ENCODE measurements at places on chromosomes 6 and 20.
A peak's percentile ranks its signal among the peaks of the same experiment; 100 is the strongest.

- no peak for DNase-seq
Observed at GRCh38 chr6:38776515-38776914, 61.4 kb downstream of the DNAH8 start.

DNA sequence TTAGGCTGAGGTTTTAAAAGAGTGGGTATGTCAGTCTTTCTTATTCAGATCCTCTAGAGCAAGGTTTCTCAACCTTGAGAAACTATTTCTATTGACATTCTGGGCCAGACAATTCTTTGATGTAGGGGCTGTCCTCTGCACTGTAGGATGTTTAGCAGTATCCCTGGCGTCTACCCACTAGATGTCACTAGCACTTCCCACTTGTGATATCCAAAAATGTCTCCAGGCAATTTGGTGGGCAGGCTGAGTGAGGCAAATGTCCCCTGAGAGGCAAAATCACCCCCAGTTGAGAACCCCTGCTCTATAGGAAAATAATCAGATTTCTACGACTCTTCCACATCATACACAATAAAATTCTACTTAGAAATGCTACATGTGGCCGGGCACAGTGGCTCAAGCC is 7.7 kb upstream of the ZKSCAN8 start:
- DNase-seq, result peak; percentile 18

GRCh38 chr6:42790549-42791181 is 8.8 kb downstream of the BICRAL start:
- DNase-seq, result no peak

- no peak for DNase-seq
Observed at GRCh38 chr6:148495029-148495428, 152.4 kb downstream of the SASH1 start.

- DNase-seq, result no peak
Observed at GRCh38 chr6:40328386-40328985, 258.7 kb downstream of the LRFN2 start.

GRCh38 chr6:33453393-33454008 is 875 bp upstream of the ZBTB9 start:
- no peak for DNase-seq

DNA sequence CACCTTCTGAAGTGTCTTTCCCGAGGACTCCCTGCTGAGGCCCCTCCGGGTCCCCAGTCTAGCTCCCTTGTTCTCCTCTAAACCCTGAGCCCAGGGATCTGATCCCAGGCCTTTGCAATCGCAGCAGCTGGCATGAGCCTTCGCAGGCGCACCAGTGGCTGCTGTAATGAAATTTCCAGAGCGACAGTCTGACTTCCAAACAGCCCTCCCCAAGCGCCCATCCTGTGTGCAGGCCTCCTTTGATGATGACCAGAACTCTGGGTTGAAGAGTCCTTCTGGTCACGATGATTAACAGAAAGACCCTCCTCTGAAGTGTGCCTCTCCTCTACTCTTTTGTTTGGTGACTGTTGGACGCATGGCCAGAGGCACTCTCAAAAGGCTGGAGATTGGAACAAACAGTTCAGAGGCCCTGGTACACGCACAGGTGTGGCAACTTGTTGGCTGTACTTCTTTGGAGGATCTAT is 89.1 kb upstream of the MPC1 start:
- DNase-seq, result no peak

DNA sequence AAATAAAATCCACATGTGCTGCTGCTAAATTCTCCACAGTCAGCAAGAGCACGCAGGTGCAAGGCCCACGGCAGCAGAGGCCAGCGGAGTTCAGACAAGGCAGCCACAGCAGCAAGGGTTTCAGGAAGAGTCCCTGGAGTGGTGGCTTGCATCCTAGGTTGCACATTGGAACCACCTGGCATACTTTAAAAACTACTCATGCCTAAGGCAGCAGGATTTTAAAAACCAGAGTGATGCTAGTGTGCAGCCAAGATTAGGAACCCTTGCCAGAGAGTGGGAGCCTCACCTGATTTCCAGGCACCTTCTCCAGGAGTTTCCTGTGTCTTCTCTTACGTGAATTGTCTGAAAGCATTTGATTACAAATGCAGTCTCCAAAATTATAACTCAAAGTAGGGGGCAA is 104.0 kb upstream of the GPR6 start:
- no peak for DNase-seq

DNA sequence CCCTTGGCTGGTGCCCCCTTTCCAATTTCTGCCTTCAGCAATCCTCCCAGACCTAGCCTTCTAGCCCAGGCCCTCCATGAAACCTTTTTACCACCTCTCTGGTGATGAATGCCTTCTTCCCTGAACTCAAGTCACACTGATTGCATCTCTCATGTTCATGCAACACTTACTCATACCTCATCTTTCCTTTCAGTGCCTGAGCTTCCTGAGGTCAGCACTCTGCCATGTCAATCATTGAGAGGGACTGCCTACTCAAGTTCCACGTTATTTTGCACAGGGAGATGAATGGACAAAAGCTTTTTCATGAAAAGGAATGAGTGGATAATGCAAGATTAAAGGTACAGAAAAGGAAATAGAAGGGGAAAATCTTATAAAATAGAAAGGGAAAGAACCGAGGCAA is 60.1 kb upstream of the PLEKHG1 start:
- no peak for DNase-seq

DNA sequence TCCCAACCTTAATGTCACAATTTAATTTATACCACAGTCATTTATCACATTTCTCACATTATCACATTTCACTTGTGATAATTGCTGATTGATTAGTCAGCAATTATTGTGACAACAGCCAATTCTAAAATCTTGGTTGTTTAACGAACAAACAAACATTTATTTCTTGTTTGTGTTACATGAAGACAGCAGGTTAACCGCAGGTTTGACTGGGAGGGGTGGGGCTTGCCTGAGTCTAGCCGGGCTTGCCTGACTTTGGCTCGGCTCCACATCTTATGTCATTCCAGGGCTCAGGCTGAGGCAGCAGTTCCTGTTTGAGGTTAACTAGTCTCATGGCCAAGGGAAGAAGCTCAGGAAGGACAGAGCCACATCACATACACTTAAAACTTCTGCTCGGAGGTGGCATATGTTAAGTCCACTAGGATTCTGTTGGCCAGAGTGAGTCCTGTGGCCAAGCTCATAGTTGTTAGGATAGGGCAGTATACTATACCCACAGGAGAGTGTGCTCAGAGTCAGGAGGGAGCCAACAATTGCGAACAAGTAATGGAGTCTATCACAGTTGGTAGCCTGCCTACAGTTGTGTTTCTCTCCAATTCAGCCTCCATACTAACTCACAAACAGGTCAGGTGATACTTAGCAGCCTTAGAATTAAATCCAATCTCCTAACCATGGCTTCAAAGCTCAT is 90.0 kb upstream of the IFNGR1 start:
- peak; percentile 65 for DNase-seq

- DNase-seq, result no peak
Observed at GRCh38 chr20:38833154-38833856, 27.8 kb downstream of the PPP1R16B start.

- no peak for DNase-seq
Observed at GRCh38 chr20:62518911-62519310, 43.1 kb upstream of the GATA5 start.

DNA sequence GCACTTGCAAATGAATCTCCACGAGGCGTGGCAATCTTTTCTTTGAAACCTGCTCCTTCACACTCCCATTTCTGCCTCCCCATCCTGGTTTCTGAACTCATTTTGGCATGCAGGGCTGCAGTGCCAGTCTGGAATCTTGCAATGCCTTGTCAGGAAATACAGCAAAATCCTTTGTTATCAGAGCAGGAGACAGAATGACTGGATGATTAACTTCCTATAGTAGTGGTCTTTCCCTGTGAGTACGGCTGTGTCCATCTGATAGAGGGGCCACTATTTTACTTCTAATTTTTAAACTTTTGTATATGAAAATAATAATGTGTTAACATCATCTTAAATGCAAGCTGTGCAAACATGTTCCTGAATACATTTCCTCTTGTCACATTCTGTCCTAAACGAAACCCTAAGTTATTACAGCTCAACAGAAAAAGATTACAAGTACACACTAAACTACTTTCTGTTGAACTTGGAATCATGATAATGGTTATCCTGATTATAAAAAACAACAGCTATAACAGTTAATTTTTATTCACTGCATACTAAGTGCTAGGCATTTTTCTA is 140.2 kb downstream of the KIF13A start:
- no peak for DNase-seq

DNA sequence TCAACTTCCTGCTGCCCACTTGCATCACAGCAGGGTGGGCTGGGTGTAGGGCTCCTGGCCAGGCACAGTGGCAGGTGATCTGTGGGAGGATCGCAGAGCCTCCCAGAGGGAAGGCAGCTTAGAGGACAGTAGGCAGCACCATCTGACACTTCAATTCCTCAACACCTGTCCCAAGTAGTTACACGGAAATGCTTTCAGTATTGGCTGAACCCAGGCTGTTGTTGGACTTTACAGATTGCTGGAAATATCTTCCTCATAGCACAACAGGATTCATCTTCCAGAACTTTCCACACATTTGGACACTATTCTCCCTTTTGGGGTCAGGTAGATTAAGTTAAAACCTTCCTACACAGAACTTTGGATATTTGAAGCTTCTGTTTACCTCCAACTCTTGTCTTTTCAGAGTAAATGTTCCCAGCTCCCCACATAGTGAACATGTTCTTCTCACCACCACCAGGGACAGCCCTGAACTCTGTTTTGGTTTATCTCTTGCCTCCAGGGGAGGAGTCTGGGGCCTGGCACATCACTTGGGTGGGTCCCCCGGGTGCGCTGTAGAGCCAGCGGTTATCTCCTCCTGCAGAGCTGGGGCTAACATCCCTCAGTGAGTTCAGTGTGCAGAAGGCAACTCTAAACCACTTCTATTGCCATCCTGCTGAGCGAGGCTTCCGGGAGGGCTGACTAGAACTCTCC is 3.5 kb upstream of the SLC22A2 start:
- DNase-seq, result no peak

DNA sequence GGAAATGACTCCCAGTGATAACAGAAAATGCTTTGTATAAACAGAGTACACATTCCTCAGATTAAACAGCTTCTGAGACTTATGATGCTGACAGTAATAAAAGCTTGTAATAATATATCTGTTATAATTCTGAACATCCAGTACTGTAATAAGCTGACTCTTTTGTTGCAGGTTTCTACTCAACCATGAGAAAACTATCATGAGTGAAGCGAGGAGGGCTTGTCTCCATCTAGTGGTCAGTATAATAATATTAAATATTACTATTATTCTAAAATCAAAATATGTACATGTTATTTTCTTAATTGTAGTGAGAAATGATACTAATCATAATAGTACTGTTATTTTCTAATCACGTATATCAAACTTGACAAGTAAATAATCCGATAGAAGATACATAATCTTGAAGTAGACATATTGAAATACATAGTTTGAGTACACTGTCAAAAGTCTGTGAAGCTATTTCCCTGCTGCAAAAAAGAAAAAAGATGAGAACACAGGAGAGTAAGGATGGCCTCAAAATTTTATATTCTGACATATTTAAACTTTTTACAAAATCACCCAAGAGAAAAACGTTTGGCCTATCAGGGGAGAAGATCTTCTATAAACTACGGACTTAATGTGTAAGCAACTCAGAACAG is 183.1 kb downstream of the MOXD1 start:
- DNase-seq, result peak; percentile 28

DNA sequence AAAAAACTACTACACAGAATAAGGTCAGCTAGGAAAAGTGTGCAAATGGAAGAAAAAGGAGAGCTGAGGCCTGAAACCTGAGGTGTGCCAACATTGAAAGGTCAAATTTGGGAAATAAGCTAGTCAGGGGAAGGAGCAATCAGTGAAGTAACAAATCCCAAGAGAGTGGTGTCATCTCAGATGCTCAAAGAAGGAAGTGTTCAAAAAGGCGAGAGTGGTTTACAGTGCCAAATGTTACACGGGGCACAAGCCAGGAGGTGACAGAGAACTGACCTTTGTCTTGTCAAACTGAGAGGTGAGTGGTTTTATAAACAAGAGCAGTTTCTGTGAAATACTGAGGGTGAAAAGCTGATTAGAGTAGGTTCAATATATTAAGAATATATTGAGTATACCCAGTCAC is 83.0 kb upstream of the TCF21 start:
- DNase-seq, result no peak

- no peak for DNase-seq
Observed at GRCh38 chr20:17129089-17129488, 97.8 kb upstream of the PCSK2 start.

DNA sequence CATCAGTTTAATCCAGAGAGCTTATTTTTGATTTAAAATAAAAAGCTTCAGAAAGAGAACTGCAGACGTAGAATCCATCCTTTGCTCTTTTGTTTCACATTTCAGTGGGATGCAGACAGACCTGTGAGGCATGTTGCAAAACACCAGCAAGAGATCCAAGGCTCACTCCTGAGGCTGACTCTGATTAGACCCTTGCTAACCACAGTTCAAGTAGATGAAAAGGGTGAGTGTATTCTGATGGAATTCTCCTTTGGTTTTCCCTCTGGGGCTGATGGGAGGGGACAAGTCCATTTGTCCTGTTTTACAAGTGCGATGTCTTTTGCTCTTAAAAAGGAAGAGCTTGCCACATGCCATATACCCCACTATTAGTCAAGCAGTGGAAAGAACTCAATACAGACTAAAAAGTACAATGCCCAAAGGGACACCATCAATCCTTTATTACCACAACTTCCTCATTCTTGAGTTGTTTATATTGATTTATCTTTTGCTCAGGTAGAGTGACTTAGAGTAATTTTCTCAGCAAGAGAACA is 772.7 kb downstream of the MAFB start:
- no peak for DNase-seq
